NCI-H1930 (cell line): ENCODE measurements at places on chromosomes 2 and 18.

GRCh38 chr2:155653176-155653575 lies 679.3 kb downstream of the NR4A2 start:
- DNase-seq, result no peak

DNA sequence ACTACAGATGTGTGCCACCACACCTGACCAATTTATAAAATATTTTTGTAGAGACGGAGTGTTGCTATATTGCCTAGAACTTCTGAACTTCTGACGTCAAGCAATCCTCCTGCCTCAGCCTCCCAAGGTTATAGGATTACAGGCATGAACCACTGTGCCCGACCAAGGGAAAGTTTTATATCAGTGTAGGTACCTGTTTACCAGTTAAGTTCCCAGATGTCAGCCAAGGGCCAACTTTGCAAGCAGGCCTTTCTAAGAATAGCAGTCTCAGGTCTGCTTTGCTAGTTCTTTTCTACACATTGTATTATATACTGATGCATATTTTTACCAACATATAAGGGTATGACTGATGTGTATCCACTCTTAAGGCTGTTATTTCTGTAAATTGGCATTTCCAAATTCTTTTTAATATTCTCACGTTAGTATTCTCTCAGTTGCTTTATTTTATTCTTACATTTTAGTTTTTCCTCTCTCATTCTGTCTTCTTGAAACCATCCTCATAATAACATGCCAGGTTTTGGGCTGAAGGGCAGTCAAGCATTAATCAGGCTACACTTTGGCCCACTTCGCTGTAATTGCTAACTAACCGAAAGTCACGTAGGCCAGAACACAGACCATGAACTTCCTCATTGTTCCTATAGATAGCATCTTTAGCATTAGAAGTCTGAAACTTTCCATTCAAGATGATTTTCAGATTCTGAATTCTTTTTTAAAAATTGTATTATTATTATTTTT lies 25.0 kb upstream of the CXXC1 start:
- DNase-seq, result no peak

DNA sequence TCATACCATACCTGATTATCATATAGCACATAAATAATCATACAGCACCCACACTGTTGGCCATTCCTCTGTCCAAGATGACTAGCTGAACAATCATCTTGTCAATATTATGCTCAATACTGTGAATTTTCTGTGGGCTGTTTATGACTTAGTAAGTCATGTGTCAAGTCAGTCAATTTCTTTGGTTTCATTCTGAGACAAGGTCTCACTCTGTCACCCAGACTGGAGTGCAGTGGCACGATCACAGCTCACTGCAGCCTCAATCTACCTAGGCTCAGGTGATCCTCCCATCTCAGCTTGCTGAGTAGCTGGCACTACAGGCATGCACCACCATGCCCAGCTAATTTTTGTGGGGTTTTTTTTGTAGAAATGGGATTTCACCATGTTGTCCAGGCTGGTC lies 5.7 kb downstream of the MCM6 start:
- DNase-seq, result no peak

DNA sequence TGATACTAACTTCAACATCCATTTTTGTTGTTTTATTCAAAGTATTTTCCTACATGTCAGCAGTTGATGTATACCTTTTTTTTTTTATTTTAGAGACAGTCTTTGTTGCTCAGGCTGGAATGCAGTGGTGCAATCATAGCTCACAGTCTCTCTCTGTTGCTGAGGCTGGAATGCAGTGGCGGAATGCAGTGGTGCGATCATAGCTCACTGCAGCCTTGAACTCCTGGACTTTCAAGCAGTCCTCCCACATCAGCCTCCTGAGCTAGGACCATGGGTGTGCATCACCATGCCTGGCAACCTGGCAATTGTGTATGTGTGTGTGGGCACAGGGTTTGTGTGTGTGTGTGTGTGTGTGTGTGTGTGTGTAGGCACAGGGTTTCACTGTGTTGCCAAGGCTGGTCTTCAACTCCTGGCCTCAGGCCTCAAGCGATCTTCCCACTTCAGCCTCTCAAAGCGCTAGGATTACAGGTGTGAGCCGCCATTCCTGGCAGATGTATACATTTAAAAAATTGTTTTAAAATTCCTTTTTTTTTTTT lies 24.8 kb downstream of the SANBR start:
- DNase-seq, result no peak

- DNase-seq, result no peak
Observed at GRCh38 chr2:239075918-239076758, 228.3 kb downstream of the TWIST2 start.

DNA sequence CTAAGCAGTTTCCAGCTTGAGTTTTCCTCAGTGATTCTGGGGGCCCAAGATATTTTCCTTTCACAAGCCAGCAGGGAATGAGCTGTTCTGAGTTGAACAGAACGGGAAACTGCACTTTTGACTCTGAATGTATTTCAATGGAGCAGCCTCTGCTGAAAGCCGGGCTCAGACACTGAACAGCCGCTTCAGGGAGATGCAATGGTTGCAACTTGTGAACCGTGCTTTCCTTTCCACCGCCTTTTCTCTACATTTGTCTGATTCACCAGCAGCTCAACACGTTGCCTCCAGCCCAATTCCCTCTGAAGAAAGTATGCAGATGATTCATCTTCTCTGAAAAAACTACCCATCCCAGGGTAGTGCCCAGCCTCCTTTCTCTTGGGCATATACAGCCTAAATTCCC lies 119.3 kb upstream of the PKDCC start:
- DNase-seq, result no peak

GRCh38 chr2:165743442-165743841 lies 50.6 kb downstream of the GALNT3 start:
- DNase-seq, result no peak

DNA sequence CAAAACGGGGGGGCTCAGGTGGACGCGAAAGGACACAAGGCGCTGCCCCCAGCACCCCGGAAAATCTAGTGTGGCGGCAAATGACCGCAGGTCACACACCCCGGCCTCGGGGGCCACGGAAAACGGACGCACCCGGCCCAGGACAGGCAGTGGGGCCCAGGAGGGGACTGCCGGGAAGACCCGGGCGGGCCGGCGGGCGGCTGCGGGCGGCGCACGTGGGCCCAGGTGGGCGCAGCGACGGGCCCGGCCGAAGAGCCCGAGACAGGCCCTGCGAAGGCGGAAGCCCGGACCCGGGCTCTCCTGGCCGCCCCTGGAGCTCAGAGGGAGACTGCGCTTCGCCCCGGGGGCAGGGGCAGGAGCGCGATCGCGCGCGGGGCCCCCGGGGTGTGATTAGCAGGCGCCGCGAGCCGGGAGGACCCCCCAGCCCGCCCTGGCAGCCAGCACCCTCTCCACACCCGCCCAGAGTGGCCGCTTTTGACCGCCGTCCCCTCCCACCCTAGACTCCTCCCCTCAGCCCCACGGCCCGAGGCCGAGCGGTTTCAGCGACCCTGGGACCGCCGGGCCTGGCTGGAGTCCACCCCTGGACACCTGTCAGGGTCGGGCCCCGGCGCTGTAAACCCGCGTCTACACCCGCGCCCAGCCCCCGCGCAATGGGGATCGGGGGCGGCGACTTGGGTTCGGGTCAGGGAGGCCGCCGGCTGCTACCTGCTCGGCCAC lies 773 bp downstream of the MBP start:
- peak; percentile 32 for DNase-seq
